Type B pancreatic cell (in vitro differentiated cells): ENCODE measurements at places on chromosomes 3 and 15. TPM values are rescaled to one million over a fixed set of nuclear protein-coding genes. Genes with fewer than 3 reads are reported as not detected.
A peak's percentile ranks its signal among the peaks of the same experiment; 100 is the strongest.

RASL12 gene
- total RNA-seq: 0.33 and 4.0 TPM in 2 replicates

- H3K27ac ChIP-seq: peak overlapping the region; percentile 88
- no peak for DNase-seq
- H3K4me3 ChIP-seq: peak overlapping the region; percentile 87
- H3K36me3 ChIP-seq: no peaks in the 10 kb centered on the region
- peaks cover 3% of the 10 kb centered on the region for H3K27me3 ChIP-seq
- H3K4me1 ChIP-seq: peaks cover 14% of the 10 kb centered on the region
These were observed 419.5 kb upstream of the NAALADL2 start for GRCh38 chr3:174439331-174440252.

GRCh38 chr3:111252779-111253178 is 181.2 kb downstream of the NECTIN3 start:
- no peaks in the 10 kb centered on the region for H3K36me3 ChIP-seq
- DNase-seq: no peak
- no peaks in the 10 kb centered on the region for H3K27me3 ChIP-seq

C3orf49 gene
- total RNA-seq: not detected in 2 replicates

DNA sequence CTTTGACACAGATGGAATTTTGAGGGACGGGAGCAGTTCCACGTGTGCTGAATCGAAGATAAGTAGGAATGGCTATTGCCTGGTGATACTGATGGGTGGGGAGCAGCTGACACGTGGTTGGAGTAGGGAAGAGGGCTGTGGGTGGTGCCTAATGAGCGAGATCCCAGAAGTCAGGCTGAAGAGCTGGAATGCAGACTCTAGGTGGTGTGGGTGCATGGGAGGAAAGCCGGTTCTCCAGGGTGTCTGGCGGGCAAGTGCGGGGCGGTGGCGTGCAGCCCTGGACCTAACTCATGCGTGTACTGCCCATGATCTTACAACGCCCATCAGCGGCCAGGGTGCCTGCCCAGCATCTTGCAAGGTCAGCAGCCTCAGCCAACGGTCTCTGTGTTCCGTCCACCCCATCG is 63.1 kb downstream of the ARNT2 start:
- no peak overlapping the region for H3K27ac ChIP-seq
- H3K4me1 ChIP-seq: peaks cover 35% of the 10 kb centered on the region
- no peak for DNase-seq
- H3K4me3 ChIP-seq: no peak overlapping the region
- peaks cover 26% of the 10 kb centered on the region for H3K36me3 ChIP-seq

- H3K27ac ChIP-seq: no peak overlapping the region
- no peaks in the 10 kb centered on the region for H3K36me3 ChIP-seq
- peaks cover 28% of the 10 kb centered on the region for H3K4me1 ChIP-seq
These were observed 355.0 kb upstream of the CFAP20DC start for GRCh38 chr3:59404851-59405250.

DNA sequence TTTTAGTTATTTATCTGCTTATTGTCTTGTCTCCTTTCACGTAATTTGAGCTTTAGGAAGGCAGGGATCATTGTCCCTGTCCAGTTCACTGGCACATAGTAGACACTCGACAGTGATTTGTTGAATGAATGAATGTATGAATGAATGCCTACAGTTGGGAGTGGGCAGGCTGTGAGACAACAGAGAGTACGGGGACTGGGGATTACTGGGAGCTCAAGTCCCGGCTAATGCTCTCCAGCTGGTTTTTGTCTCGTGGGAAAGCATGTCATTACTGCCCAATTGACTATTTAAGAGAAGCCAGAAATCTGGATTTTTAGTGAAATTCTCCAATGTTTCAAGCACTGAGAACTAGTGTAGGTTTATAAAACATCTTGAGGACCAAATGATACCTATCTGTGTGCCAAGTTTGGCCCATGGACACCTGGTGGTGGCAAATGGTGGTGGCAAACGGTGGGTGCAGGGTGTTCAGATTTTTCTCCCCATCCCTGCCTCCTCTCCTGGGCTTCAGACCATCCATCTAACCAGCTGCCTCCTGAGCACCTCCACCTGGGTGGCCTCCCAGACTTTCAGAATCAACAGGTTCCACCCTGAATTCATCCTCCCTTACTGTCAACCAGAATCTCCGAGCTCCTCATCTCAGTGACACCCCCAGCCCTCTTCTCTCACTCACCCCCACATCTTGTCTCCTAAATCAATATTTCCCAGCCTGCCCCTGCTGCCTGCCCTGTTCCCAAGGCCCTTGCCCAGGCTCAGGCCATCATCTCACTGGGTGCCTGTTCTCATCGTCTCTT is 36.2 kb upstream of the TRH start:
- H3K27ac ChIP-seq: no peak overlapping the region
- H3K4me1 ChIP-seq: peaks cover 13% of the 10 kb centered on the region
- H3K36me3 ChIP-seq: no peaks in the 10 kb centered on the region
- peaks cover 7% of the 10 kb centered on the region for H3K27me3 ChIP-seq
- no peak for DNase-seq

GRCh38 chr3:76293856-76294255 is 508.5 kb upstream of the ZNF717 start:
- no peaks in the 10 kb centered on the region for H3K4me1 ChIP-seq
- H3K36me3 ChIP-seq: no peaks in the 10 kb centered on the region
- no peaks in the 10 kb centered on the region for H3K27me3 ChIP-seq
- no peak for DNase-seq
